Esophagus mucosa (tissue), 1 donor: ENCODE measurements at places on chromosomes 1 and 21. TPM values are rescaled to one million over a fixed set of nuclear protein-coding genes. Genes with fewer than 3 reads are reported as not detected.

The GLRX2 gene
- total RNA-seq = 15.7 TPM

The AUNIP gene
- total RNA-seq = 3.3 TPM

The PTGS2 gene
- 0.80 TPM for total RNA-seq

The CD1C gene
- total RNA-seq = 0.32 TPM
